Posterior vena cava (tissue), 2 donors: ENCODE measurements at places on chromosomes 13 and 19.

GRCh38 chr19:46797881-46798280 lies 9.5 kb upstream of the SLC1A5 start:
- no peak for DNase-seq

DNA sequence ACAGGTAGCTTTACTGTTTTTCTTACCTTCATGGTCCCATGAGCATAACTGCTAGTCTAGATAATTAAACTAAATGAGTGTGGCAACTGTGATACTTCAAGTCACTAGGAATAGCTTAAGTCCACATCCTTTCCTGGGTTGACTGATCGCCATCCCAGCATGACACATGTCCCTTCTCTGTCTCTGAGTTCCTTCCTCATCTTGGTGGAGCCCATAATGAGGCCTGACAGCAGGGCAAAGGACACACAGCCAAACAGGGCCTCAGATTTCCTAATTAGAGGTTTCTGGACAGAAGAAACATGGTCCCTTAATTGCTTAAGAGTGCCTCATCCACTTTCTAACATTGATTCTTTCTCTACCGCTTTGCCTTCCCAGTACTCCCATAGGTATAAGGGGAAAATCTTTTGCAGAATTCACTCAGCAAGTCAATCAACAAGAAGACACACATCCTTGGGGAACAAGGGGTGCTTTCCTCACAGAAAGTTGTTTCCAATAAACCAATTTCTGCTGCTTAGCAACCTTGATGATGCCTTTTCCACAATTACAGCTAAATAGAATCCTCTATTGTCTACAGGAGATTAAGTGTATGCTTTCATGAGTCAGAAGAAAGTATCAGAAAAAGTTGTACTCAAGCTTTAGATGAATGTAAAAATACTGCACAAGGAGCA lies 208.3 kb upstream of the SERP2 start:
- no peak for DNase-seq

GRCh38 chr19:6811906-6812305 lies 39.4 kb downstream of the VAV1 start:
- DNase-seq, result no peak

DNA sequence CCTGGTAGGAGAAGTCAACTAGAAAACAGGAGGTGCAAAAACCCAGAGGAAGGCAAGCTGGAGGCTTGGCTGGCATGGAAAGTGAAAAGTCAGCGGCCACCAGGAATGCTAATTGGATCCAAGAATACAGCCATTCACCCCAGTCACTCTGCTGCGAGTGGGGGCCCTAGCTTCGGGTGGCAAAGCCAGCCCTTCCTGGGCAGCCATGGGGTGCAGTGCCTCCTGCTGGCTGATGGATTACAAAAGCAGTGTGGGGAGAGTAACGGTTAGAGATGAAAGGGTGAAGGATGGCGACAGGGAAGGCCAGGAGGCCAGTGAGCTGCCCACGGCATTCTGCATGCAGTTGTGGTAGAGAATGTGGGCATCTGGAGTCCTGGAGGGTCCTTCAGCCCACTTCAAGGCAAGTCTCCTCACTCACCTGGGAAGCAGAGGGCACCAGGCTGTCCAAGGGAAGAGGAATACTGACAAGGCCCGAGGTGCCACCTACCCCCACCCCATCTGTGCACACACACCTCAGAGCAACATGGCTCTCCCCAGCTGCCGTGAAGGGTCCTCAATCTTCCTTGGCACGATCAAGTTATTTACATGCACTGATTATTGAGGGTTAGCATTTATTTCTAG lies 20.3 kb upstream of the EPHX3 start:
- no peak for DNase-seq

GRCh38 chr13:50424993-50425392 lies 409.7 kb downstream of the KCNRG start:
- DNase-seq, result no peak

- DNase-seq, result peak; percentile 13
Measured at GRCh38 chr13:98435376-98435775, 141.5 kb downstream of the STK24 start.
